ENCODE measurements at places on chromosomes 2 and 18.

GRCh38 chr2:195721042-195721441, 64.0 kb downstream of the SLC39A10 start:
- no peak for DNase-seq

DNA sequence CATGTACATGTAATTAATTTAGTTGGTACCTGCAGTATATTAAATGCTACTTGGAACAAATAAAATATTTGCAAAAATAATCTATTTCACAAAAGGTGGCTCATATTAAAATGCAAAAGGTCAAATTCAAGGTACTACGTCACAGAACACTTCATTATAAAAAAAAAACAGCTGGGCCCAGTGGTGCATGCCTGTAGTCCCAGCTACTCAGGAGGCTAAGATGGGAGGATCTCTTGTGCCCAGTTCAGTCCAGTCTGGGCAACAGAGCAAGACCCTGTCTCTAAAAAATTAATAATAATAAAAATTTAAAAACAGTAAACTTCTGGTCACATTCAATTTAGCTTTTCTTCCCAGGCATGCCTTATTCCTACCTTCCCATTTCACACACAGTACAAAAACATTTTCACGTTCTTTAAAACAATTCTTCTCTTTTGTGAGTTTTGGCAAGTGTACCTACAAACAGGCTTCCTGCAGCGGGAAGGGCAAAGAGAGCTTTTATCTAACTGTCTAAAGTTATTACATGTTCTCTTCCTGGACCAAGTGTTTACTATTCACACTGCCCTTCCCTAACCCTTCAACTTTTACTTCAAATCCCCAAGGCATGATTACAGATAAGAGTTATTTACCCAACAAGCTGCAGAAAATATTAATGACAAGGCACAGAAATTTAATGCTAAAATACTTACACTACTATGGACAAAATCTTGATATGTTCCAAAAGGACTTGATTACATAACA, 10.7 kb downstream of the BAZ2B start:
- DNase-seq = no peak

DNA sequence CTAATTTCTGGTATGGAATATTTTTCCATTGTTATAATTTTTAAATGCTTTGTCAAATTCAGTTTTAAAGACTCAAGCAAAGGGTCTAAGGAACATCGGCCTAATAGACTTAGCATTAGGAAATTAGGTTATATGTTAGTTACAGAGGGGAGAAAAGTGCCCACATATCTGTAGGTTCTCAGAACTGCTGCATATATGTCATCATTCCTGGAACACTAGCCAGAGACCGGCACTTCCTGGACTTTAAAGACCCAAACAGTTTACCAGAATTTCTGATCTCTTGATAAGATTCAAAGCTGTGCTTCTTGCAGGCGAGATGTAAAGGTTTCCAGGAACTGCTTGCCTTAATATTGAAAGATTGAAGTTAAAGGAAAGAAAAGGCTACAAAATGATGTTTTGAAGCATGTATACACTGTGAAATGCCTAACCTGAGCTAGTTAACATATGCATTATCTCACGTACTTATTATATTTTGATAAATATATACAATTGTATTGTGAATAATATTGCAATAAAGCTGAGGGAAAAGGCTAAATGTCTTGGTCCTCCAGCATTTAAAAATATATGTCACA, 993.6 kb downstream of the LRP1B start:
- DNase-seq = no peak

DNA sequence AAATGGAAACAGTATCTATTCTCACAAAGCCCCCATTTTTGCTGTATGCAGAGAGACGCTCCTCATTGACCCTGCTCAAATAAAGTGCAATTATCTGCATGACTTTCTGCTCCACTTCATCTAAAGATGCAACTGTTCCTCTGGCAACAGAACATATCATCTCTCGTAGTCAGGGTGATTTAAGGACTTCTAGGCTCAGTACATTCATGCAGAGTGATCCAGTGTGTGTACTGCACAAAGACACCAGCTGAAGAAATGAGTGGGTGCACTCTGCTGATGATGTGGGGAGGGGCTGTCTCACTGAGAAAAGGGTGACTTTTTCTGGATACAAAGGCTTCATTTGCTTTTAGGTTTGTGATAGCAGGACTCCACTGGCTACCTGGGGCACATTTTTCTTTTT, 355.2 kb downstream of the GALNT13 start:
- peak; percentile 4 for DNase-seq

GRCh38 chr2:47720036-47720435, 62.9 kb upstream of the MSH6 start:
- DNase-seq = no peak

DNA sequence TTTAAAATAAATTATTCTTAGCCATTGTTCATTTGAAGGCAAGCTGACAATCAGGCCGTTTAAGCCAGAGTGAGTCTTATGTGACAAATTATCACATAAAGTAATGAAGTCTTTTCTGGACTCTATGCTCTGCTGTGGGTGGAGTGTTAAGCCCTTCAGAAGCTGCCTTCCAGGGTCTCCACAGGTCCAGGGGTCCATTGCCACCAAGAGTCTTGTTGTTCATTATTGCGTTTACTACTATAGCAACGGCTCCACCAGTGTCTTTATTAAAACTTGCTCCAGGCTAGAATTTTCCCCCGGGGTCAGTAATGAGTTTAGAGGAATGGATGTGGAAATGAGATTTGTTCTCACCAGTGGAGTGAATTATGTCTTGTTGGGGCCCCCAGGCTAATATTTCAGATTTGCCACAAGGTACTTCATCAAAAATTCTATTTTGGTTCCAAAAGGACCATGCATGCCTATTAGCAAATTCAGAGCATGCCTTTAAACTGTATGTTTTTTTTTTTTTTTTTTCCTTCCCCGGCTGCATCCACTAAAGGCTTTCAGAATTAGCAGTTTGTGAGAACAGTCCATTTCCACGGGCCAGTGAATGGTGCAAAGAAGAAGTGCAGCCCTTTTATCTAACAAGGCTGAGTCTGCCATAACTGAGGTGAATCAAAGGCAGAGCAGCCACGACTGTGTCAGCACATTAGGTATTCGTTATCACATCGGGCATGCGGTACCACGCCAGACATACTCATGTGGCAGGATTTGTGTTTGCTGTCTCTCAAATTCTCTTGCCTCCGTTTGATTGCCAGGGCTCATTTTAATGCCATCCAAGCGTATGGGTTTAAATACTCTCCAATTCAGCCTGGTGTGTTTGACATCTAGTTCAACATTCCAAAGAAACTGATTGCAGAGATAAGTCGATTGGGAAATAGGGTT, 26.2 kb upstream of the LRRTM1 start:
- DNase-seq = no peak

DNA sequence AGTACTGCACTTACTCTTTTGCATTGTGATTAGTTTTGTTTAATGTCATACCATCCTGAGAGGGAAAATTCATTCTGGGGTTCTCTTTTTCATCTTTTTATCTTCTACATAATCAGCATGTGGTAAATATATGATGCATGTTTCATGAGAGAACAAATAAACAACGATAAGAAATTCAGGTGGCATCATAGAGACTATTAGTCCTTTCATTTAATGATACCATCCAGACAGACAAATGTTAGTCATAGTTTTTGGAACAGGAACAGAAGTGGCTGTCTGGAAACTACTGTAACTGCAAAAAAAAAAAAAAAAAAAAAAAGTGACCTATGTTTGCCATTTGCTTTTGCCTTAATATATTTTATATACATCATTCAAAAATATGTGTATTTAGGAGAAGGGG, 761.0 kb downstream of the EPHA4 start:
- DNase-seq = no peak

- DNase-seq = no peak
Observed at GRCh38 chr2:173205375-173205774, 129.7 kb downstream of the MAP3K20 start.

GRCh38 chr2:231662028-231662810, 46.1 kb upstream of the PTMA start:
- DNase-seq = peak; percentile 97

- no peak for DNase-seq
Observed at GRCh38 chr2:81467096-81467495, 1162.5 kb upstream of the LRRTM1 start.

DNA sequence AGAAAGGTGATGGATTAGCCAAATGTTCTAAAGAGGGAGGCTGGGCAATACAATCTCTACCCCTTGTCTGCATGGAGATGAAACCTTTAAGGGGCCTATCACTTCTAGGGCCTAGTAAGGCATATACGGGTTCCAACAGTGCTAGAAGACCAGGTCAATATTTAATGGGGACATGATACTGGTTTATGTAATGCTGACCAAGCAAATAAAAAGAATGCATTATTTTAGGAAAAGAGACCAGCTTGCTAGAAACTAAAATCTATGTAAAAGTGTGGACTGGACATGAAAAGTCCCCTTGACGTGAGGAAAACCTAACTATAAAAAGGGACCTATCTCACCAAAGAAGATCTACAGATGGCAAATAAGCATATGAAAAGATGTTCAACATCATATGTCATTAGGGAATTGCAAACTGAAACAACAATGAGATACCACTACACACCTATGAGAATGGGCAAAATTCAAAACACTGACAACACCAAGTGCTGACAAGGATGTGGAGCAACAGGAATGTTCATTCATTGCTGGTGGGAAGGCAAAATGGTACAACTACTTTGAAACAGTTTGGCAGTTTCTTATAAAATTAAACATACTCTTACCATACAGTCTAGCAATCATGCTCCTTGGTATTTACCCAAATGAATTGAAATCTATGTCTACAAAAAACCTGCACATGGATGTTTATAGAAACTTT, 45.9 kb upstream of the TLK1 start:
- no peak for DNase-seq

DNA sequence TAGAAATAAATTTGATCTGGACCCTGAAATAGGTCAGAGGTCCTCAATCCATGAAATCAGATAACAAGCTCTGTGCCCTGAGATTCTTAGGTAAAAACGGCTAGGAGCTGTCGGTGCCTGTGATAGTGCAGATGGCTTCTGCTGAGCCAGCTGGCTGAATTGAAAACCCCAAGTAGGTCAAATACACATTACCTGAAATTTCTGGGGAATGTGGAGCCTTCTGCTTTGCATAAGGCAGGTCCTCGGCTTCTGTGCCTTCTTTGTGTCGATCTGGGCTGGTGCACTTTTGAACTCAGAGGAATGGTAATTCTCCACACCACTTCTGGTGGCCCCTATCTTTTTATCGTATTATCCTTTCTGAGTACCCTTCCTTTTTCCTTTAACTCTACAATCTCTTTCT, 66.6 kb downstream of the CNTNAP5 start:
- DNase-seq = no peak

GRCh38 chr2:237222601-237223041, 136.9 kb downstream of the COPS8 start:
- DNase-seq = no peak

DNA sequence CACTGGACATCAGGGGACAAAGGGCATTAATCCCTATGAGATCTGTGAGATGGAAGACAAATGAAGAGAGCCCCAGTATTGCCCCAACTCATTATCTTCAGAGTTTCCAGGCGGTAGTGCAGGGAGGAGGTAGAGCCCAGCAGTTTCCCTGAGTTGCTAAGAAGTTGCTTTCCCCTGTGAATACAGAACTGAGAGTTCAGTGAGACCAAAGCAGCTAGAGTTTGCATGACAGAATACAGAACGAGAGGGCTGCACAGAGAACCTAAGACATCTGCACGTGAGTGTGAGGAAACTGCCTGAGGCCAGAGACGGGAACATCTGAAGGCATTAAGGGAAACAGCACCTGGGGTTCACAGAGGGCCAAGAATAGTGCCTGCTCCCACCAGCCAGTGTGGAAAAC, 18.1 kb upstream of the PGAP1 start:
- DNase-seq = no peak

DNA sequence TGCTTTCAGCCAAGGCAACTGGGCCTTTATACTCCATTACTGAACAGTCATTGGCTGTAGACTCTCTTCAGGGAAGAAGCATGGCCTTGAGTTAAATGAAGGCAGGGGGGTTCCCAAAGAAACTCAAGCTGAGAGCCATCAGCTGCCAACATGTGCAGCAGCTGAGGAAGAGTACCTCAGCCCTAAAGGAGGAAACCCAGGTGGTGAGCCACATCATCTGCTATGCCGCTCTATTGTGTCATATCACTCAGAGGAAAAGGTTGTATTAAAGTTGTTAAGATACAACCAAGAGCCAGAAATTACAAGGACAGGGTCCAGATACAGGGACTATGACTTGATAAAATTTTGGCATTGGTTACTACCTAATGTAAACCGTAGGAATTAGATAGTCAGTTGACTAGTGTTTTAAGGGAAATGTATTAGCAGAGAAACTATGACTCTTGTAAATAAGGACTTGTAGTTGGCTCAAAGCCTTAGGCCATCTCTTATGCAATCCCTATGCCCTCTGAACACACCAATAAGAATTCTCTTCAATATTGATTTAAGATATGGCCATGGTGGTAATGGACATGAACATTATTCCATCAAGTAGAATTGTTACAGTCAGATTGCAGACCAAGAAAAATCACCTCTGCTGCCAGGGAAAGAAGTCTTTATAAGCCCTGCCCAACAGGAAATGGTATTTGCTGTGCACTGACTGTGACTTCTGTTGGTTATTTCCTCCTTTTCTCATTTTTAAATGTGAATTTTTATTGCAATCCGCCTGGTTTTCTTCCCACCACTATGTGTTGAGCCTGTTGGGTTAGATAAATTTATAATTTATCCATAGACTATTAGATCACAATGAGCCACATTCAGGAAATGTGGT, 9.2 kb upstream of the LRPPRC start:
- no peak for DNase-seq

DNA sequence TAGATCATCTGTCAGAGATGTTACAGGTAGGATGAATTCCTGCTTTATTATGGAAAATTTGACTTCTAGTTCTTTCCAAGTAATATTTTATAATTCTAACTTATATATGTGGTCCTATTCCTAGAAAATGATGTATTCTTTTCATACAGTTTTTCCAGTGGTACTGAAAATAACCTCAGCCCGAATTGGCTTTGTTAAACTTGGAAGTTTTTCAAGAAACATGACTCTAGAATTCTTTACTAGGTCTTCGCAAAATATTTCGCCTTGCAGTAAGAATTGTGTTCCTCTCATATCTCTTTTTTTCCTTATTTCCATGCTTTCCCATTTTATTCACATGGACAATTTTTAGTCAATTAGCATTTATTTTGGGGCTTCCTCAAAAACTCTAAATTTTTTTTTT, 60.5 kb downstream of the BMPR2 start:
- DNase-seq = no peak

DNA sequence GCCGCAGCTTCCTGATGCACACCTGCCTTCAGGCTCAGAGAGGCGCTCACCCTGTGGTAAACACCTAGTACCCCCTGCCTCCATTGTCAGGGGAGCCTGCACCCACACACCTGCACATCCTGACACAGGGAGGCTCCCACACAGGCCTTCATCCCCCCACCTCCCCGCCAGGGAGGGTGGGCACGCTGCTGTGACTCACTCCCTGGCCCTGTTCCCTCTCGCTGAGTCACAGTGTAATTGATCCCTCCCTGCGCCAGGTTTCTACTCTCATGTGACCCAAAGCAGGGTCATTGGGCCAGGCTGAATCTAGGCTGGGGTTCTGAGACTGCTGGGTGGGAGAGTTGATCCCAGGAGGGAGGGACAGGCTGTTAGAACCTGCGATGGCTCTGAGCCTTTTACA, 8.5 kb upstream of the CELF4 start:
- no peak for DNase-seq
